Uterus (tissue), 4 donors: ENCODE measurements at places on chromosomes 6 and 20. TPM values are rescaled to one million over a fixed set of nuclear protein-coding genes. Genes with fewer than 3 reads are reported as not detected.

The CALHM6 gene
- total RNA-seq: 3.9 TPM

The MTFR2 gene
- not detected for total RNA-seq

The CD164 gene
- total RNA-seq: 314 TPM

The BHLHE23 gene
- not detected for total RNA-seq

The ZSCAN31 gene
- 29.1 TPM for total RNA-seq

The CCN5 gene
- total RNA-seq: 19.4 TPM

The IDH3B gene
- 220 TPM for total RNA-seq

The CALHM4 gene
- not detected for total RNA-seq

The FGD2 gene
- total RNA-seq: 10.3 TPM

The PIM1 gene
- 2.0 TPM for total RNA-seq

The ELOVL2 gene
- total RNA-seq: not detected

The POPDC3 gene
- 0.79 TPM for total RNA-seq

The SNAI1 gene
- total RNA-seq: 1.0 TPM

The FAM217A gene
- total RNA-seq: not detected

The PPIL4 gene
- 10.2 TPM for total RNA-seq

The TBX18 gene
- total RNA-seq: 8.0 TPM

The PPP1R14C gene
- total RNA-seq: 2.9 TPM

The VTA1 gene
- 32.3 TPM for total RNA-seq

The GRIK2 gene
- 13.1 TPM for total RNA-seq

The CEP250 gene
- 44.2 TPM for total RNA-seq

The EPPIN gene
- total RNA-seq: not detected

The EYS gene
- total RNA-seq: not detected

The WFDC6 gene
- not detected for total RNA-seq

The PHACTR3 gene
- total RNA-seq: 0.55 TPM

The RUNX2 gene
- total RNA-seq: 2.4 TPM

The TBP gene
- total RNA-seq: 50.6 TPM

The TENT5A gene
- total RNA-seq: 74.9 TPM

The COL9A1 gene
- not detected for total RNA-seq

The DLK2 gene
- total RNA-seq: 1.9 TPM

The SESN1 gene
- total RNA-seq: 59.2 TPM

The CD40 gene
- 2.6 TPM for total RNA-seq

The C6orf52 gene
- 79.7 TPM for total RNA-seq

The PSORS1C2 gene
- total RNA-seq: not detected

The TNXB gene
- 217 TPM for total RNA-seq

The MDFI gene
- total RNA-seq: 15.2 TPM

The CCDC170 gene
- 14.2 TPM for total RNA-seq

The CYP21A2 gene
- not detected for total RNA-seq

The MCM9 gene
- 28.8 TPM for total RNA-seq

The IL20RA gene
- total RNA-seq: 3.4 TPM

The CNBD2 gene
- not detected for total RNA-seq

The CENPW gene
- not detected for total RNA-seq

The COL21A1 gene
- total RNA-seq: 2.4 TPM

The QRSL1 gene
- total RNA-seq: 10.9 TPM

The ITPA gene
- total RNA-seq: 6.9 TPM

The HLA-DRB5 gene
- 0.76 TPM for total RNA-seq

The THEMIS gene
- 1.6 TPM for total RNA-seq

The TMEM74B gene
- total RNA-seq: 0.49 TPM

The IMPG1 gene
- total RNA-seq: not detected

The KCNK15 gene
- 1.4 TPM for total RNA-seq

The HNF4A gene
- total RNA-seq: 0.26 TPM

The SLC22A16 gene
- total RNA-seq: 2.9 TPM

The SAMD5 gene
- 4.1 TPM for total RNA-seq

The PLCB1 gene
- 110 TPM for total RNA-seq

The SLC44A4 gene
- total RNA-seq: 5.3 TPM

The PACRG gene
- 6.2 TPM for total RNA-seq
